ENCODE measurements at places on chromosomes 2 and 18. TPM values are rescaled to one million over a fixed set of nuclear protein-coding genes. Genes with fewer than 3 reads are reported as not detected.

Gene HADHB
- total RNA-seq: 83.4 TPM

Gene MEP1B
- total RNA-seq: 0.26 TPM

Gene CDK5R2
- 65.5 TPM for total RNA-seq

Gene SH2D6
- 3.7 TPM for total RNA-seq

Gene EMX1
- total RNA-seq: 56.4 TPM

Gene NCKAP1
- 186 TPM for total RNA-seq

Gene C1GALT1C1L
- total RNA-seq: 1.4 TPM

Gene SRSF7
- 99.8 TPM for total RNA-seq

Gene SSB
- 74.0 TPM for total RNA-seq

Gene DUSP19
- total RNA-seq: 9.6 TPM
